AG10803 (cell line): ENCODE measurements at places on chromosomes 5 and 9.

DNA sequence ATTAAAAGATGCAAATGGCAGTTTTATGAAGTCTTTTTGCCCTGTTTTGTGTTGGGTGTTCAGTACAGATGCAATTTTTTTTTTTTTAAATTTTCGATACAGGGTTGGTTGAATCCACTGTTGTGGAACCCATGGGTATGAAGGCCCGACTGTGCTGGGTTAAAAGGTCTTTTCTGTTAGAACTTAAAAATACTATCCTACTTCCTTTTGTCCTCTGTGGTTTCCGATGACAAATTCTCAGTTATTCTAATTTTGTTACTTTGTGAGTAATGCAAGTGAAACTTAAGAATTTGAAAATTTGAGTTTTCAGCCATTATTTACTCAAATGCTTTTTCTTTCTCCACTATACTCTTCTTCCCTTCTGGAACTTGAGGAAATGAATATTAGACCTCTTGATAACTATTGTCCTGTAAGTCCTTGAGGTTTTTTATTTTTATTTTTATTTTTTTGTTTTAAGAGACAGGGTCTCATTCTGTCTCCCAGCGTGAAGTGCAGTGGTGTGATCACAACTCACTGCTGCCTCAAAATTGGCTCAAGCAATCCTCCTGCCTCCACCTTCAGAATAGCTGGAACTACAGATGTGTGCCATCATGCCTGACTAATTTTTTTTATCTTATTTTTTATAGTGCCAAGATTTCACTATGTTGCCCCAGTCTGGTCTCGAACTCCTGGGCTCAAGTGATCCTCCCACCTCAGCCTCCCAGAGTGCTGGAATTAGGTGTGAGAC lies 67.5 kb downstream of the ZCCHC7 start:
- DNase-seq = no peak

DNA sequence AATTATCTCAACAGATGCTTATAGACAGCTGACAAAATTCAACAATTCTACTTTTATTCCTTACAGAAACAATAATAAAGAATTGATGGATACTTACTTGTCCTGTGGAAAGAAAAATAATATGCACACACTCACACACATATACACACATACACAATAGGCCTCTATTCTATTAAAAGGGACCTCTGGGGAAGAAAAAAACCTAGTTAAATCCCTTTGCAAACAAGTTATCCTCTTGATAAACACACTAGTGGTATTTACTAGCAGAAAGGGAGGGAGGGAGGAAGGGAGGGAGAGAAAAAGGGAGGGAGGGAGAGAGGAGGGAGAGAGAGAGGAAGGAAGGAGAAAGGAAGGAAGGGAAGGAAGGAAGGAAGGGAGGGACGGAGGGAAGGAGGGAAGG lies 486.4 kb downstream of the HINT1 start:
- DNase-seq = no peak

- no peak for DNase-seq
These were observed 361.4 kb upstream of the POU5F2 start for GRCh38 chr5:94102849-94103248.

DNA sequence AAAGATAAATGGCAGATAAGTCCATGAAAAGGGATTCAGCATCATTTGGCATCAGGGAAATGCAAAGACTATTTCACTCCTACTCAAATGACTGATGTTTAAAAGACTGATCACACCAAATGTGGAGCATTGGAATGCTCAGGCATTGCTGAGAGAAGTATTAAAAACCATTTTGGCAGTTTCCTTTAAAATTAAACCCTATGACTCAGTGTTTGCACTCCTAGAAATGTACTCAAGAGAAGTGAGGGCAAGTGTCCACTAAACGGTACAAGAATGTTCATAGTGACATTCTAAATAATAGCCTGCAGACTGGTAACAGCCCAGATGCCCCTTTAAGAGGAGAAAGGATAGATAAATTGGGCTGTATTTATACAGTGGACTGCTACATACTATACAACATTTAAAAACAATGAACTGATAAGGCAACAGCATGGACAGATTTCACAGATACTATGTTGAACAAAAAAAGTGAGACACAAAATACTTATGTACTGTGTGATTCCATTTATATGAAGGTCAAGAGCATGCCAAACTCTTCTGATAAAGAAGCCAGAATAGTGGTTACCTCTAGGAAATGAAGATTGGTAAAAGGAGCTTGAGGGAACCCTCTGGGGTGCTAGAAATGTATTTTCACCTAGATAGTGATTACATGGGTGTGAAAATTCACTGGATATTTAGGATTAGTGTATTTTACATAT lies 24.6 kb downstream of the APC start:
- peak; percentile 71 for DNase-seq

DNA sequence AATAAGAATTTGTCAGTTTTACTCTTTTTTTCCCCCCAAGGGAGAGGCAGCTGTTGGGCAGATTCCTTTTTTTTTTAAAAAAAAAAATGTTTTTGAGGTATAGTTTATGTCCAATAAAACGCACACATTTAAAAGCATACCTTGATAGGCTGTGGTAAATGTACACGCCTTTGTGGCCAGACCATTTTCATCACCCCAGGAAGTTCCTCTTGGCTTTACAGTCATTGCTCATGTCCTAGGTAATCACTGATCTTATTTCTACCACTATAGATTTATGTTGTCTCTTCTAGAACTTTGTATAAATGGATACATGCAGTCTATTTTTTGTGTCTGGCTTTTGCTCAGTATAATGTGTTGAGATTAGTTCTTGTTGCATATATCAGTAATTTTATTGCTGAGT lies 9.8 kb downstream of the SUB1 start:
- no peak for DNase-seq

DNA sequence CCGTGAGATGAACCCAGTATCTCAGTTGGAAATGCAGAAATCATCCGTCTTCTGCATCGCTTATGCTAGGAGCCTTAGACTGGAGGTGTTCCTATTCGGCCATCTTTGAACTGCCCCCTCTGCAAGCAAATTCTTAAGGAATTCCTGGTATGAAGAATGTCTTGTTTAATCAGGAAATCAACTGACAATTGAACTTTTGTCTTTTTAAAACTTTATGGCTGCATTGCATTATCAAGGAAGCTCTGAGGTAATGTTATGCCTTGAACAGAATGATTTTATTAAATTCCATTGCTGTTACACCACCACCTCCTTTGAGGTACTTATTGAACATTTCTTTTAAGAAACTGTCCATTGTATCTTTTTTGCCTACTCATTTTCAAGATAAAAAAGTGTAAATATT lies 1915.7 kb upstream of the CDH9 start:
- DNase-seq = no peak

DNA sequence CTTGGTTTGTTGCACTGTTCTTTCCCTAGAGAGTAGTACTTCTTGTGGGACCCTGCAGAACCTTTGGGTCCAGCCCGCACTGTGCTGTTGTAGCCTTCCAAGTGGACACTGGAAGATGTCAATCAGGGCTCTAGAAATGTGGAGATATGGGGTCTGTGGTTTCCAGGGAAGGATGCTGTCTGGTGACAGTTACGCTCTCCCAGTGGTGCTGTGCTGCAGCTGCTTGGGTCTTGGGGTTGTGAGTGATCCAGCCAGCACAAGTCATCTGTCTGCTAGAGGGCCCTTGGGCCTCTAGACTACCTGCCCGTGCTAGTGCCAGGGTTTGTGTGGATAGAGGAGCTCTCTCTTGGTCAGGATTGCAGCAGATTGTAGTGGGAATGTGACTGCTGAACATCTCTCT lies 484.5 kb downstream of the DMAC1 start:
- DNase-seq = no peak

- DNase-seq = peak; percentile 98
These were observed 180.7 kb downstream of the KDM4C start for GRCh38 chr9:6938447-6938846.

GRCh38 chr5:140214831-140215230 lies 39.8 kb downstream of the CYSTM1 start:
- DNase-seq = peak; percentile 87

DNA sequence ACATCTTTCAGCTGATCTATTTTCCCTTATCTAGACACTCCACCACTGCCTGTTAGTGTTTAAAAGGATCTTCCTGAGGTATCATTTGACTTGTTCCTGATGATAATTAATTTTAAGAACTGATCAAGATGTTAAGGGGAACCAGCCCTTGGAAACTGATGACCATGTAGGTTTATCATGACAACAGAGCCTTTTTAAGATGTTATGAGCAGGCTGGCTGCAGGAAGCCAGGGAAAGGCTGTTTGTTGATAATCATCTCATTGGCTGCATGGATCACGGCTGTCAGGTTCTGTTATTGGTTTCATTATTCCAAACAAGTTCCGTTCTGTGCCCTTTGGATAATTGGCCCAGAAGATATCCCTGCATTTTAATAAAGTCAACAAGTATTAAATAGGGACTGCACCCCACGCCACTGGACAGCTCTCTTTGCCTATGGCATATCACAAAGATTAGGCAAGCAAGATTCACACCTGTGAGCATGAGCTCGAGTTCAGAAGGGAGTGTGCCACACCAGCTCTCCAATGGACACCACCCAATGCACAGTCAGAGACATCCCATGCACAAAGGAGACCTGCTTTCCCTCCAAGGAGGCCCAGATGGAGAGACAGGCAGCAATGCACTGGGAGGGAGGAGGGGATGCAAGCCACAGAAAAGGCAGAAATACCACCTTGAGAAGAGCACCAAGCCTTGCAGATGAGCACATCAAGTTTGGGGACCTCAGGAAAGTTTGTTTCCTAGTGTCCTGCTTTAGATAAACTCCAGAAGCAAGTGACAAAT lies 88.7 kb downstream of the SPOCK1 start:
- DNase-seq = no peak

DNA sequence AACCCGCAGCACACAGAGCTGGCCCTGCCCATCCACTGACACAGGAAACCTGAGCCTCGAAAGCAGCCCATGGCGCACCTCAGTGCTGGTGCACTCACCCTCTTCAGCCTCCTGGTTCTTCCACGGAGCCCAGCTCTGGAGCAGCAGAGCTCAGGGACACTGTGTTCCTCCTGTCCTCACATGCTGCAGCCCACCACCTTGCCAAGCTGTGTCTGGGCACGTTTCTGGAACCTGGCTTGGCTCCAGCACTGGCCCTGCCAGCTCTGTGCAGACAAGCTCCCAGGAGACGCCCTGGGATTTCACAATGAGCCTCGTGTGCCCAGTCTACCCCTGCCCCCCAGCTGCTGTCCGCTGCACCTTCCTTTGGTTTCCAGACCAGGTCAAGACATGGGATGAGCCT lies 119.5 kb downstream of the SYK start:
- DNase-seq = peak; percentile 29

DNA sequence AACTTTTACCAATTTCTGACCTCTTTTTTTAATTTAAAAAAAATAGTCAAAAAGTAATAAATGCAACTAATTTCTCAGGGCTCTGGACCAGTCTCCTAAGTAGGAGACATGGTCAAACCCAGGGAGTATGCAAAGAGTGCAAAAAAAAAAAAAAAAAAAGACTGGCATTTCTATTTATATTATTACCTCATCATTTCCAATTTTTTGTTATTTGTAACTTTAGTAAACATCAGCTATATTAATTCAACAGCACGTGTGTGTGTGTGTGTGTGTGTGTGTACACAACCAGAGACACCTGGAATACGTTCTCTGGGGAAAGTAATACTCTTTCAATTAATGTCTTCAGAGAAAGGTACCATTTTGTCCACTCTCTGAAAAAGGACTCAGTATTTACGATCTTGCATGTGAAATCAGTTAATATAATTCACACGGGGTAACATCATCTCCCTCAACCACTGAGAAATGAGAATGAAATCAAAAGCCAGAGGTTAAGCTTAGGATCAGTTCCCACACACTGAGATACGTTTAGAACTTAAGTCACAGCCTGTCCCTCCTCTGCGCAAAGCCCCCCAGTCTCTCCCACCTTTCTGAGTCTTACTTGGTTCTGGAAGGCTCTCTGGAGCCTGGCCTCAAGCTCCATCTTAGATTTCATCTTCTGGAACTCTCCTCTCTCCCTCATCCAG lies 21.9 kb downstream of the ZNF608 start:
- no peak for DNase-seq

GRCh38 chr9:113652355-113653152 lies 189.0 kb downstream of the RGS3 start:
- no peak for DNase-seq

DNA sequence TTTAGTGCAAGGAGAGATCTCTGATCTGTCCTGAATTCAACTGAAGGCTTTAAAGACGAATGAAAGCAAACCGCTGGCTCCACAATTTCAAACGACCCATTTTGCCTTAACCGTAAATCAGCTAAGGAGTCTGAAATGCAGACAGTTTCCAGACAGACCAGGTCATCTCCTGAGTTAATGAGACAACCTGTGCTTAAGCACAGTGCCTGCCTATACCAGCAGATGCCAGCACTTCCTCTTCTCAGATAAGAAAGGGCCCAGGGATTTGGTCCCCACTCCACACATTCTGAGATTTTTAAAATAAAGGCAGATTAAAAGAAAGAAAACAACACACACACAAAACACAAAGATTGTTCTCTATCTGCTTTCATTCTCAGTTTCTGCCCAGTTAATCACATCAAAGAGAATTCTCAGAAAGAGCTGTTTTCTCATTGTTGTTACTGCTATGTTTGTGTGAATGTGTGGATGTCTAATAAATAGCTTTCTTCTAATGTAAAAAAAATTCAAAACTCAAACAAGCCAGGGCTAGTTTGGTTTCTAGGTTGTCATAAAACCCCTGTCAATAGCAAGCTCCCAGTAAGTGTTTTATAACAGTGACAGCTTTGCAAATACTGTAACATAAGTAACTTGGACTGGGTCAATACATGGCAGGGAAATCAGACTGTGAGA lies 157.7 kb upstream of the SLC24A2 start:
- DNase-seq = peak; percentile 15

DNA sequence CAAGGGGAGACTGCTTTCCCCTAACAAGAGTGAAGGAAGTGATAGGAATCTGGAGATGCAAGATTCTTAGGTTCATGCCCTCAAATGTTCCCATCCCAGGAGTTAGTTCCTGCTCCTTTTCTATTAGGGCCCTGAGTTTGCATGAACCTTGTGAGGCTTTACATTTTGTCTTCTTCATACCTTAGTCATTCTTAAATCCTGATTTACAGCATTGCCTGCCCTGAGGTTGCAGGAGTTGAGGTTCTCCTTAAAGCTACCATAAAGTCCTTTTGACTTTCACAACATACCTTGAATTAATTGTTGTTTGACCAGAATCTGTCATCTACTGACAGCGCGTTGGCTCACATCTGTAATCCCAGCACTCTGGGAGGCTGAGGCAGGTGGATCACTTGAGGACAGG lies 151.5 kb upstream of the ABCA1 start:
- no peak for DNase-seq

DNA sequence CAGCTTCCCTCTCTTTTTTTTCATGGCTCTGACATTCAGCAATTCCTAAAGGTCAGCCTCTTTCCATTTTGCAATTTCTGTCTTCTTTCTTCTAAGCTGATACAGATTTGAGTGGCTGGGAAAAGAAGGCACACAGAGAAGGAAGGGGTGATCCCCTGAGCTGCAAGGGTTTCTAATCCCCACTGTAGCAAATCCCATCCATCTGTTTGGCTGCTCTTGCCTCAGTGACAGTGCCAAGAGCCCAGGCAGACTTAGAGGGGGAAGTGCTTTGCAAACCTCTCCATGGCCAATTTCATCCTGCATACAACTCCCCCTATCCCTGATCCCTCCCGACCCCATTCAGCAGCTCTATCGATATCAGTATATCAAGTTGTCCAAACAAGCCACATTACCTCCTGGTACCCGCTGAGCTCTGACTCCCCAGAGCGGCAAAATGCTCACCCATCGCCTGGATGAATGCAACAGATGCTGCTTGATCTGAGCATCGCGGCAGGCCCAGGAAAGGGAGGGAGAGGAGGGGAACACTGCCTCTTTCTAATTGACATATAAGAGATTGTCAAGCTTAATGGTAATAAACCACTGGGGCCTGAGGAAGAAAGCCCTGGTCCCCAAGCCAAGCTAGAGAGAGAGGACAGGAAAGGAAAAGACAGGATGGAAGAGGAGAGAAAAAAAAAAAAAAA lies 268.9 kb downstream of the ASTN2 start:
- DNase-seq = no peak

GRCh38 chr5:96569770-96570169 lies 92.4 kb upstream of the CAST start:
- no peak for DNase-seq
